ENCODE measurements at places on chromosomes 7 and 10.
A peak's percentile ranks its signal among the peaks of the same experiment; 100 is the strongest.

- no peak for DNase-seq
Measured at GRCh38 chr10:110455446-110455845, 42.3 kb upstream of the DUSP5 start.

GRCh38 chr10:132075909-132076577 lies 10.3 kb downstream of the JAKMIP3 start:
- DNase-seq = no peak

- no peak for DNase-seq
Measured at GRCh38 chr7:109967406-109967805, 1123.5 kb upstream of the LRRN3 start.

DNA sequence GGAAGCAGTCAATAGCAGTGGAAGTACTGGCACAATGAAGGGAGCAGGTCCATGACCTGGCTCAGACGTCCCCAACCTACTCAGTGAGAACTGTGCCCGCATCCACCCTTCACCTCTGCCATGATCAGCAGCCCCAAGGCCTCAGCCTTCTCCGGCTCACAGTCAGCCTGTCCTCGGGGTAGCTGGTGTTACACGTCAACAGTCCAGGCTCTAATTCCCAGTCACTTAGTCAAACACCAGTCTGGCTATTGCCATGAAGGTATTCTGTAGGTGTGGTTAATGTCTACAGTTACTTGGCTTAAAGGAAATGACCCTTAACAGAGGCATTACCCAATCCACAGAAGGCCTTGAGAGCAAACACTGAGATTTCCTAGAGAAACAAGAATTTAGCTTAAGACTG lies 49.1 kb downstream of the GRB10 start:
- no peak for DNase-seq

GRCh38 chr7:36266683-36267082 lies 113.6 kb downstream of the EEPD1 start:
- no peak for DNase-seq

DNA sequence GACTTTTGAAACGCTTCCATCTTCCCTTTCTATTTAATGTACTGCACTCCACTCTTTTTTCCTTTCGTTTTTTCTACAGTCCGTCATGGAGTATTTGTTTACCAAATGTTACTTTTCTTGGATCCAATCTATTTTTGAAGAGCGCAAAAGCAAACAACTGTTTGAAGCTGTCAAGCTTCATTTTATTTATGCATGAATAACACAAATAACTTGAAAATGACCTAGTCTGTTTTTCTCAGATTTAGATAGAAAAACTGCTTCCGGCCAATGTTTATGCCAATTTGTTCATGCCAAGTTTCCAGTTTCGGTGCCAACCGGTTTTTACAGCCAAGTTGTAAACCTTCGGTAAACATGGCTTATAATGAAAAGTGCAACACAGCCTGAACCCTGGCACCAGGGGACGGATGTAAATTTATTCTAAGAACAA lies 150.9 kb upstream of the KLF6 start:
- peak; percentile 91 for DNase-seq

- DNase-seq = peak; percentile 53
Measured at GRCh38 chr7:157462419-157462771, 125.6 kb downstream of the DNAJB6 start.

DNA sequence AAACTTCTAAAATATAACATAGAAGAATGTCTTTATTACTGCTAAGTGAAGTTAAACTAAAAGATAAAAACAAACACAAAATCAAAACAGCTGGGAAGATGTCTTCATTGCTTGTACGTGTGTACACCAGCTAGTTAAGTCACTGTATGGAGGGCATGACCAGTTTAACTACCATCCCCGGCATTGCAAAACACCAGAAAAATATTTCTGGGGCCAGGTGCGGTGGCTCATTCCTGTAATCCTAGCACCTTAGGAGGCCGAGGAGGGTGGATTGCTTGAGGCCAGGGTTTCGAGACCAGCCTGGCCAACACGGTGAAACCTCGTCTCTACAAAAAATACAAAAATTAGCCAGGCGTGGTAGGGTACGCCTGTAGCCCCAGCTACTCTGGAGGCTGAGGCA lies 19.2 kb upstream of the C7orf33 start:
- no peak for DNase-seq
